ENCODE measurements at places on chromosomes 7 and 10. TPM values are rescaled to one million over a fixed set of nuclear protein-coding genes. Genes with fewer than 3 reads are reported as not detected.

Gene TDRD1
- total RNA-seq, result 1.7 TPM

Gene CLIP2
- total RNA-seq, result 31.9 TPM

Gene LEP
- not detected for total RNA-seq

Gene TM9SF3
- total RNA-seq, result 59.3 TPM

Gene GLCCI1
- 3.6 TPM for total RNA-seq

Gene C7orf57
- not detected for total RNA-seq

Gene MALRD1
- total RNA-seq, result 0.50 TPM

Gene PKD2L1
- not detected for total RNA-seq

Gene LRRC17
- 229 TPM for total RNA-seq

Gene WEE2
- total RNA-seq, result not detected

Gene PNLIPRP1
- total RNA-seq, result not detected

Gene GNAT3
- total RNA-seq, result not detected

Gene SEMA3D
- total RNA-seq, result 0.05 TPM

Gene NACAD
- total RNA-seq, result 1.7 TPM

Gene PPP1R17
- total RNA-seq, result not detected

Gene PTN
- total RNA-seq, result 6.7 TPM

Gene CABCOCO1
- not detected for total RNA-seq

Gene MEPCE
- 28.8 TPM for total RNA-seq

Gene UPK3B
- total RNA-seq, result not detected

Gene SFRP4
- total RNA-seq, result 1.5 TPM

Gene SLC18A3
- not detected for total RNA-seq

Gene FGF8
- not detected for total RNA-seq

Gene NPY
- total RNA-seq, result not detected

Gene RGR
- not detected for total RNA-seq

Gene TAS2R39
- total RNA-seq, result not detected

Gene MAGI2
- 2.3 TPM for total RNA-seq

Gene LAMB1
- 993 TPM for total RNA-seq

Gene FANK1
- total RNA-seq, result 1.5 TPM

Gene PILRA
- not detected for total RNA-seq

Gene SRRM3
- total RNA-seq, result 7.9 TPM

Gene RPEL1
- total RNA-seq, result not detected

Gene AEBP1
- total RNA-seq, result 165 TPM

Gene GSTO2
- total RNA-seq, result 0.25 TPM

Gene UCMA
- not detected for total RNA-seq

Gene PAPOLB
- total RNA-seq, result 0.24 TPM

Gene IFIT2
- total RNA-seq, result 4.2 TPM

Gene VSTM4
- total RNA-seq, result 5.3 TPM

Gene ABCA13
- total RNA-seq, result not detected

Gene PDE1C
- total RNA-seq, result 11.1 TPM

Gene NT5C3A
- 10.6 TPM for total RNA-seq

Gene GIMAP4
- total RNA-seq, result 0.54 TPM

Gene ANXA8L1
- total RNA-seq, result not detected

Gene MUC12
- 0.54 TPM for total RNA-seq

Gene CALCR
- not detected for total RNA-seq

Gene SPDYE6
- not detected for total RNA-seq

Gene GPER1
- total RNA-seq, result 7.6 TPM

Gene NUTM2E
- total RNA-seq, result not detected

Gene HTR5A
- total RNA-seq, result not detected

Gene TET1
- total RNA-seq, result 3.6 TPM

Gene PDZD7
- 0.06 TPM for total RNA-seq

Gene SCIN
- not detected for total RNA-seq
